ENCODE measurements at places on chromosomes 12 and 14.
A peak's percentile ranks its signal among the peaks of the same experiment; 100 is the strongest.

- no peak for DNase-seq
These were observed 50.9 kb upstream of the E2F7 start for GRCh38 chr12:77116277-77116676.

- DNase-seq, result peak; percentile 10
These were observed 44.1 kb downstream of the PSEN1 start for GRCh38 chr14:73180385-73180805.

DNA sequence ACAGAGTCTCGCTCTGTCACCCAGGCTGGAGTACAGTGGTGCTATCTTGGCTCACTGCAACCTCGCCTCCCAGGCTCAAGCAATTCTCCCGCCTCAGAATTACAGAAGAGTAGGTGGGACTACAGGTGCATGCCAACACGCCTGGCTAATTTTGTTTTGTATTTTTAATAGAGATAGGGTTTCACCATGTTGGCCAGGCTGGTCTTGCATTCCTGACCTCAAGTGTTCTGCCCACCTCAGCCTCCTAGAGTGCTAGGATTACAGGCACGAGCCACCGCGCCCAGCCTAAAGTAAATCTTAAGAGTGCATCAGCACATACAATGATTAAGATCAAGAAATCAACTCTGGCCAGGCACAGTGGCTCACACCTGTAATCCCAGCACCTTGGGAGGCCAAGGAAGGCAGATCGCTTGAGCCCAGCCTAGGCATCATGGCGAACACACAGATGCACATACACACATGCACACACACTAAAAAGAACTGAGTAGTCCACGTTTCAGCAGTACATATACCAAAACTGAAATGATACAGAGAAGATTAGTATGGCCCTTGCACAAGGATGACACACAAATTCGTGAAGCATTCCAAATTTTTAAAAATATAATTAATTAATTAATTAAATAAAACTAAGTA lies 65.0 kb downstream of the HECTD1 start:
- no peak for DNase-seq

DNA sequence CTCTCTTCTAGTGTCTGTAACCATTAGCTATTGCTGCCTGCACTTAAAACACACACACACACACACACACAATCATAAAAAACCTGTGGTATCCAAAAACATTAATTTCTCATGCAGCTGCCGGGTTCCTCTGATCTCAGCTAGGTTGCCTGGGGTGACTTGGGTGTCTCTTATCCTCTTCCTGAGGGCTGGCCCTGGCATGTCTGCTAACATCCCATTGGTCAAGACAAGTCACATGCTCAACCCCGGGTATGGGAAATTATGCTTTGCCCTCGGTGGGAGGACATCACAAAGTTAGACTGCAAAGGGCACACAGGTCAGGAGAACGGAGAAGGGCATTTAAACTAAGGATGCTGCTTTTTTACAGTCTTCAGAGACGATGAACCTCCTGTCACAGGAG lies 55.7 kb downstream of the TRPV4 start:
- DNase-seq, result no peak

GRCh38 chr14:94040796-94041195 lies 14.7 kb downstream of the OTUB2 start:
- no peak for DNase-seq

GRCh38 chr12:131202592-131203378 lies 249.1 kb downstream of the ADGRD1 start:
- DNase-seq, result no peak

DNA sequence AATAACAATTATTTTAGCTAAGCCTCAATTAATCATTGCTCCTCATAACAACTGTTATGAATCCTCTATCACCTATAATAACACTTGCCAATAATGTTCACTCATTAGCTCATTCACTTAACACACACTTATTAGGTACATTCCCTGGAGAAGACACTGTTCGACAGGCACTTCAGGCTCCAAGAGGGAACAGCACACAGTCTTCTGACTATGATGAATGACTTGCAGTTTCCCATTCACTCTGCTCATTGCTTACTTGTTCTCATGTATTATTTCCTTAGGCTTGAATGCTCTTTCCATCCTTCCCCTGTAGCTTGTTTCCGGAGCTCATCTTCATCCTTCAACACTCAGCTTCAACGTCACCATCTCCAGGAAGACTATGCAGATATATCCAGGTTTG lies 437.3 kb downstream of the TMEM132D start:
- DNase-seq, result no peak

DNA sequence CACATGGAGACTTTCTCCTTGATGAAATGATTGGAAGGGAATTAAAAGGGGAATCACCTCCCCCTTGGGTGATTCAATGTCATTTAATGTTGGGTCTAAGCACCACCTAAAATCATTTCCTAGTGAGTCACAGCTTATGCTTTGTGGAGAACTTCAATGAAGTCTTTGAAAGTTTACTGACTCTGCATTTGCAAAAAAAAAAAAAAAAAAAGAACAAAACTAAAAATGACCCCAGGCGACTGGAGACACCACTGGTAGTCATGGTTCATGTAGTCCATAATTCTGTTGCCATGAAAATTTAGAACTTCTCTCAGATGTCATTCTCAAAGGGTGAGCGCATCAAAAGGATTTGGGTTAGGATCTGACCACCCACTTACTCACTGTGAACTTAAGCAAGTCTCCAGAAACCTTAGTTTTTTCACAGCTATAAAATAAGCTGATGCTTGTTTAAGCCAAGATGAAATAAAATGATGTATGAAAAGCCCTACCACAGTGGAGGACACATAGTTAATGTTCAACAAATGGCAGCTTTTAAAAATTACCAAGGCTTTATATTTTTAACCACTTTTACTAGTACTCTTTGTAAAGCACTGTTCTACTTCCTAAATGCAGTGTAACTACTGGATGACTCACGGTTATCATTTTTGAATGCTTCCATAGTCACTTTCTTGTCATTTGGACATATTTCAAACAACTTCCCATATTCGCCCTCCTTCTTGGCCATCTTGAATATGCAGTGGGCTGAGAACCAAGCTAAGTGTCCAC lies 18.1 kb upstream of the KSR2 start:
- no peak for DNase-seq

GRCh38 chr12:120367924-120368788 lies 808 bp downstream of the MSI1 start:
- no peak for DNase-seq

- DNase-seq, result no peak
These were observed 4.2 kb downstream of the ACVR1B start for GRCh38 chr12:51955702-51956101.

- no peak for DNase-seq
These were observed 590.5 kb upstream of the ATP2B1 start for GRCh38 chr12:90299121-90299520.

GRCh38 chr12:120735181-120735580 lies 9.6 kb downstream of the ACADS start:
- DNase-seq, result no peak

GRCh38 chr14:21036751-21037150 lies 2.1 kb upstream of the RNASE13 start:
- DNase-seq, result no peak

GRCh38 chr12:130965668-130966067 lies 12.0 kb downstream of the ADGRD1 start:
- DNase-seq, result no peak
